Brain pericyte (primary cell): ENCODE measurements at places on chromosomes 13 and 19.

GRCh38 chr13:83503424-83503823 lies 378.9 kb downstream of the SLITRK1 start:
- DNase-seq, result no peak

GRCh38 chr19:48478339-48479256 lies 9.4 kb downstream of the CYTH2 start:
- DNase-seq, result no peak

DNA sequence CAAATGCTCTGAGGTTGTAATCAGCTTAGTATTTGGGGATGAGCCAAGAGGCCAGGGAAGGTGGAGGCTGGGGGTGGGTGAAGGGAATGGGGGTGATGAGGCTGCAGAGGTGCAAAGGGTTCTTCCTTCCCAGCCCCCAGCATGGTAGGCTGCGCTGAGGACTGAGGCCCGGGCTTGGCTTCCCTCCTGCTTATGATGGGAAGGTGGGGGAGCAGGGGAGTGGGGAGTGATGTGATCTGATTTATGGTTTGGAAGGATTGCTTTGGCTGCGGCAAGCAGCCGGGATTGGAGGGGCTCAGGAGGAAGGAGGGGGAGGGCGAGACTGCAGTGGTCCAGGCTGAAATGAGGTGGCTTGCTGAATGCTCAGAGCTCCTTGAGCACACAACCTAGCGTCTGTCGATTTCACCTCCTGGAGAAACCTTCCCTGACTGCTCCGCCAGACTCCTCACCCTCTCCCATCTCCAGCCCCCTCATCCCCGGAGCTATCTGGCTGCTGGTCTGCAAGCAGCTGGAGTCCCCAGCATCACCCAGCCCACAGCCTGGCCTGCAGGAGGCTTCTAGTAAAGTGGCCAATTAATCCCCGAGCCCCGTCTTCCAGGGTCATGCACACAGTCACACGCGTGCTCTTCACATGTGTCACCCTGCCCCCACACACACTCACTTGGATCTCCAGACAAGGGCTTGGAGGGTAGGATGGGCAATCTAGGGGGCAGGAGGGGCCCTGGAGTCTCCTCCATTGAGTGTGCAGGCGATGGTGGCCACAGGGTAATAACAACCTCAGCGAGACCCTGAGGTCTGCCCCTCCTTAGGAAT lies 757 bp upstream of the CLEC11A start:
- no peak for DNase-seq

GRCh38 chr13:59364641-59365085 lies 799.1 kb downstream of the DIAPH3 start:
- DNase-seq, result no peak

- no peak for DNase-seq
These were observed 1.7 kb downstream of the SMIM24 start for GRCh38 chr19:3478409-3479176.
